ENCODE measurements at places on chromosomes 4 and X.

- H3K4me1 ChIP-seq, result no peaks in the 10 kb centered on the region
- no peak overlapping the region for H3K4me3 ChIP-seq
- peaks cover 30% of the 10 kb centered on the region for H3K27me3 ChIP-seq
- DNase-seq, result no peak
These were observed 56.8 kb downstream of the LGI2 start for GRCh38 chr4:24973747-24974601.

- H3K4me1 ChIP-seq, result peaks cover 18% of the 10 kb centered on the region
- peaks cover 4% of the 10 kb centered on the region for H3K27me3 ChIP-seq
These were observed 2.2 kb downstream of the SPP1 start for GRCh38 chr4:87977521-87978278.

DNA sequence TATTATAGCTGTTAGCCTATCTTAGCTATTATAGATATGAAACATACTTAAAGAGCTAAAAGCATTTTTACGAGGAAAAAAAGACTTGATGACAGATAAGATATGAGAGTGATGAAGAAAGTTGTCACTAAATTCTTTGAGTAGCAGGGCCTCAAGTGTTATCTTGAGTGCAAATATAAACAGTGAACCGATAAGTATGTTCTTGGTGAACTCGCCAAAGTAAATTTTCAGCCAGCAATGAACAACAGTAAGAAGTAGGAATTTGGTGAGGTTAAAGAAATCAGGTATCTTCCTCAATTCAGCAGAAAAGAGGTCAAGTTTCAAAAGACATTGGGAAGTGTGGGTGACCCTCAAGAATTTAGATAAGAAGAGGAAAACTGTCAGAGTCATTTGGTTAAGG is 471.8 kb upstream of the FTHL17 start:
- DNase-seq, result no peak
- peaks cover 5% of the 10 kb centered on the region for H3K4me1 ChIP-seq
- H3K27me3 ChIP-seq, result no peaks in the 10 kb centered on the region
- peak overlapping the region; percentile 61 for H3K27ac ChIP-seq
- H3K36me3 ChIP-seq, result peaks cover 3% of the 10 kb centered on the region
- no peak overlapping the region for H3K4me3 ChIP-seq

GRCh38 chr4:83219344-83220331 is 65.0 kb downstream of the COQ2 start:
- H3K36me3 ChIP-seq, result no peaks in the 10 kb centered on the region
- no peak overlapping the region for H3K4me3 ChIP-seq
- no peaks in the 10 kb centered on the region for H3K27me3 ChIP-seq
- DNase-seq, result no peak

DNA sequence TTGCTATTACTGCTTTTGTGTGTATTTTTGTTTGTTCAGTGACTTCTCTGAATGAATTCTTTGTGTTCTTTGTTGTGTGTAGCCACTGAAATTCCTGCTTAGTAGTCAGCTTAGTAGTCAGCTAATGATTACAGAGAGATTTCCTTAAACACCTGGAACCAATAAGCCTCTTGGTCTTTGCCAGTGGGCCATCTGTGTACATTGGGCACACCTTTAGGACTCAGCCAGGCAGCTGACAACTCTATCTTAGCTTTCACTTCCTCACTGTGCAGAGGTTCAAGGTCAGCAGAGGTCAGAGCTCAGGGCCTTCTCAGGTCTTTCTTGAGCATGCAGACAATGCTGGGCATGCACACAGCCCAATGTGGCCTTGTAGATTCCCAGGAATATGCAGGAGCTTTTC is 59.3 kb downstream of the RWDD4 start:
- H3K36me3 ChIP-seq, result peaks cover under 1% of the 10 kb centered on the region
- no peak for DNase-seq
- no peak overlapping the region for H3K4me3 ChIP-seq

DNA sequence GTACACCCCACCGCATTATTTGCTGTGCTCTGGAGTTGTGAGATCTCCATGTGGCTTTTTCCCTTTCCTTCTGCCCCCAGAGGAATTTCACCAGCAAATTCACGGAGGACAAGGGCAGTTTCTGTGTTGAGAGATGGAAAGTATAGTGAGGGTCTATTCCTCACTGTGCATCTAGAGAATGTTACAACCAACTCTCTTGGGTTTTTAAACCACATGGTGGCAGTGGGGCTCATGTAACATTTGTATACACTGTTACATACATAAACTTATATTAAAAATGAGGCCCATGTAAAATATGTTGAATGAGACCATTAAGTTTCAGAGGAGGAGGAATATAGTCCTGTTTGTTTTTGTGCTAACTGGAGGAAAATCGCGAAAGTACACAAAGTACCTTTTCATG is 909 bp upstream of the PRKG2 start:
- no peak overlapping the region for H3K27ac ChIP-seq
- H3K4me1 ChIP-seq, result peaks cover 10% of the 10 kb centered on the region
- H3K36me3 ChIP-seq, result no peaks in the 10 kb centered on the region
- DNase-seq, result no peak

DNA sequence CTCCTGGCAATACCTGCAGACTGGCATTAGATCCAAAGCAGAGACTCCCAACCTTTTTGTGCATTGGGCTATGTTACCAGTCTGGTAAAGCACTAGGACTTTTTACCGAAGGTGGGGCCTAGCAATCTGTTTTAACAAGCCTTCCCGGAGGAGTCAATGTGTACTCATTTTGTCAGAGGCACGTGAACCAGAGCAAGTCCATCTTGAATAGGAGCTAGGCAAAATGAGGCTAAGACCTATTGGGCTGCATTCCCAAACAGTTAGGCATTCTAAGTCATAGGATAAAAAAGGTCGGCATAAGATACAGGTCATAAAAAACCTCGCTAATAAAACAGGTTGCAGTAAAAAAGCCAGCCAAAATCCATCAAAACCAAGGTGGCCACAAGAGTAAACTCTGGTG is 22.3 kb downstream of the ADGRA3 start:
- H3K4me3 ChIP-seq, result no peak overlapping the region
- peaks cover 13% of the 10 kb centered on the region for H3K4me1 ChIP-seq
- H3K27ac ChIP-seq, result no peak overlapping the region
- DNase-seq, result no peak
- no peaks in the 10 kb centered on the region for H3K27me3 ChIP-seq

DNA sequence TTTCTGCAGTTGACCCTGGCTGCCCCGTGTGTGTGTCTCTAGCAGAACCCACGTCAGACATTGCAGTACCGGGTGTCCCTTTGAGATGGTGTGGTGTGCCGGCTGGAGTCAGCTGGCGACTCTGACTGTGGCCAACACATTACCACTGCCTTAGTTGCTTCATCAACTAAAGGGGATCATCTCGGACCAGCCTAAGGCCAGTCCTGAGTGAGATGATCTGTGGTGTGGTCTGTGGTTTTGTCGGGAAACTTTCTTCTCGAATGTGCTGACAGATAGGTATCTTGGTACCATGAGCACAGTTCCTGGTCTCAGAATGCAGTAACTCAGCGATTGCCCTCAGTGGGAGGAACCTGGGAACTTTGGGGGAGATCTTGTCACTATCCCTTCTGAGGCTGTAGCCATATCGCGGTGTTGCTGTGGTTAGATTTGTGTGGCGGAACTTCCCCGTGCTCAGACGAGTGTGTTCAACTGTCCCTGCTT is 15.8 kb downstream of the TBC1D14 start:
- DNase-seq, result no peak
- H3K27ac ChIP-seq, result no peak overlapping the region
- peaks cover 23% of the 10 kb centered on the region for H3K36me3 ChIP-seq
- H3K27me3 ChIP-seq, result no peaks in the 10 kb centered on the region
- H3K4me1 ChIP-seq, result peaks cover 39% of the 10 kb centered on the region

DNA sequence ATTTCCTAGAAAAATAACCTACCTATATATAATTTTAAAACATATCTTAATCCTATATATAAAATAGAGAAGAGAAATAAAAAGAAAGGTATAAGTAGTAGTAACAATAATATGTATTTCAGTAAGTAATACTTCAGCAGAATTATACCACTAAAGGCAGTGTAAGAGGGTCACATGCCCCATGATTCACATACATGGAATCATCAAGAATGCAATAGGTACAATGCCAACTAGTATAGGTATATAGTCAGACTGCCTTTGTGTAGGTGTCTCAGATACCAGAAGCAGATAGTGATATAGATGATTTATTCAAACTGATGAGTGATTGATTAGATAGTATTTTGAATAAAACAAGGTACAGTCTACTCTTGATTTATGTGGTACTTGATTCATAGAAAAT is 9.4 kb downstream of the AIMP1 start:
- H3K27me3 ChIP-seq, result no peaks in the 10 kb centered on the region
- peaks cover 20% of the 10 kb centered on the region for H3K36me3 ChIP-seq
- DNase-seq, result no peak
- peaks cover 4% of the 10 kb centered on the region for H3K4me1 ChIP-seq
- no peak overlapping the region for H3K27ac ChIP-seq
- H3K4me3 ChIP-seq, result no peak overlapping the region

DNA sequence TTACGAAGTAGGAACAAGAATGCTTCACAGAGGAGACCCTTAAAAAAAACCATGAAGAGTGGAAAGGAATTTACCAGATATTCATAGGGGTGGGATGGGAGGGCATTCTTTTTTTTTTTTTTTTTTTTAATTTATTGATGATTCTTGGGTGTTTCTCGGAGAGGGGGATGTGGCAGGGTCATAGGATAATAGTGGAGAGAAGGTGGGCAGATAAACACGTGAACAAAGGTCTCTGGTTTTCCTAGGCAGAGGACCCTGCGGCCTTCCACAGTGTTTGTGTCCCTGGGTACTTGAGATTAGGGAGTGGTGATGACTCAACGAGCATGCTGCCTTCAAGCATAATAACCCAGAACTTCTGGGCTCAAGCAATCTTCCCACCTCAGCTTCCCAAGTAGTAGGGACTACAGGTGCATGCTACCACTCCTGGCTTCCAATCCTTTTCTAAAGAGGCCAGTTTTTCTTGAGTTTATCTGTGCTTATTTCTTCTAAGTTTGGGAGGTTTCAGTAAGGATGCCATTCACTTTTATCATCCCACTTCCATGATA is 65.9 kb upstream of the OGT start:
- peaks cover 21% of the 10 kb centered on the region for H3K36me3 ChIP-seq
- H3K4me1 ChIP-seq, result peaks cover 3% of the 10 kb centered on the region
- H3K27ac ChIP-seq, result no peak overlapping the region
- H3K27me3 ChIP-seq, result no peaks in the 10 kb centered on the region

- peaks cover 4% of the 10 kb centered on the region for H3K4me1 ChIP-seq
- no peak for DNase-seq
- no peak overlapping the region for H3K4me3 ChIP-seq
- H3K36me3 ChIP-seq, result no peaks in the 10 kb centered on the region
These were observed 313.9 kb upstream of the NWD2 start for GRCh38 chr4:36930562-36931111.

GRCh38 chr4:1562771-1563170 is 121.3 kb downstream of the FAM53A start:
- DNase-seq, result no peak

- H3K36me3 ChIP-seq, result no peaks in the 10 kb centered on the region
- H3K4me3 ChIP-seq, result no peak overlapping the region
- no peak for DNase-seq
- H3K4me1 ChIP-seq, result no peaks in the 10 kb centered on the region
These were observed 286.4 kb downstream of the PRDM5 start for GRCh38 chr4:120636120-120636630.

GRCh38 chr4:89336818-89337420 is 29.3 kb upstream of the GPRIN3 start:
- H3K27ac ChIP-seq, result no peak overlapping the region
- H3K27me3 ChIP-seq, result peaks cover 7% of the 10 kb centered on the region
- no peaks in the 10 kb centered on the region for H3K36me3 ChIP-seq
- no peak for DNase-seq

- no peaks in the 10 kb centered on the region for H3K27me3 ChIP-seq
- no peak for DNase-seq
- H3K4me3 ChIP-seq, result no peak overlapping the region
- H3K36me3 ChIP-seq, result no peaks in the 10 kb centered on the region
- peaks cover 10% of the 10 kb centered on the region for H3K4me1 ChIP-seq
These were observed 9.4 kb downstream of the FHIP1A start for GRCh38 chr4:151418385-151418784.

DNA sequence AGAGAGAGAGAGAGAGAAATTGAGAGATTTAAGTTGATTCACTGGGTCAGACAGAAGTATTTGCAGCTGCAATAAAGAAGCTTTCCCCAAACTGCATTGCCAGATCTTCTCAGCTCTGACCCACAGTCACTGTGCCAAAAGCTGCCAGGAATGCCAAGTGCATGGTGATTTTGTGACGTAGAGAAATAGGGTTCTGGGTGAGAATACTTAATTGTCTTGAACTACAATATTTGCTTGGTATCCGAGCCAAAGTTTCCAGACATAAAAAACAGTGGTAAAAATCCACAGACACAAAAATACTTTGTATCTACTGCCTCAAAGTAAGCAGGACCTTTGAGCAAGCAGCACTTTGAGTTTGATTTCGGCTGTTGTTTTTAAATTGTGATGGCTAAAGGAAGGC is 331.1 kb downstream of the GRID2 start:
- peaks cover 7% of the 10 kb centered on the region for H3K4me1 ChIP-seq
- no peak overlapping the region for H3K4me3 ChIP-seq
- H3K27me3 ChIP-seq, result no peaks in the 10 kb centered on the region

- H3K36me3 ChIP-seq, result no peaks in the 10 kb centered on the region
- H3K27me3 ChIP-seq, result no peaks in the 10 kb centered on the region
- no peak overlapping the region for H3K4me3 ChIP-seq
- H3K27ac ChIP-seq, result no peak overlapping the region
- no peaks in the 10 kb centered on the region for H3K4me1 ChIP-seq
These were observed 700.7 kb downstream of the PCDH18 start for GRCh38 chr4:136831553-136831952.

DNA sequence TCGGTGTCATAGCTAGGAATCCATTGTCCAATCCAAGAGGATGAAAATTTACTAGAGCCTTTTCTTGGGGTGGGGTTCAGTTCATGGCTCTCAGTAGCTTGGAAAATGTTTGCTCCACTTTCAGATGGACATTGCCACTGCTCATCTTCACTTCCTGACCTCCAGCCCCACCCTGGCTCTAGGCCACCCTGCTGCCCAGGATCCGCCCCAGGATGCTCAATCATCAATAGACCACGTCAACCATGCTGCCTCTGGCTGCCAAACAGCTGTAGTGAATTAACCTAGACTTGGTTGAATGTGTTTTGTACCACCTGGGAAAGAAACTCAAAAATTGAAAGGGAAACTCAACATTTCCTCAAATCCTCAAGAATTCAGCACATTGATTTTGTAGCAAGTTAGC is 37.2 kb upstream of the HSD17B10 start:
- DNase-seq, result no peak
- H3K36me3 ChIP-seq, result no peaks in the 10 kb centered on the region
- no peaks in the 10 kb centered on the region for H3K4me1 ChIP-seq
- H3K4me3 ChIP-seq, result no peak overlapping the region

DNA sequence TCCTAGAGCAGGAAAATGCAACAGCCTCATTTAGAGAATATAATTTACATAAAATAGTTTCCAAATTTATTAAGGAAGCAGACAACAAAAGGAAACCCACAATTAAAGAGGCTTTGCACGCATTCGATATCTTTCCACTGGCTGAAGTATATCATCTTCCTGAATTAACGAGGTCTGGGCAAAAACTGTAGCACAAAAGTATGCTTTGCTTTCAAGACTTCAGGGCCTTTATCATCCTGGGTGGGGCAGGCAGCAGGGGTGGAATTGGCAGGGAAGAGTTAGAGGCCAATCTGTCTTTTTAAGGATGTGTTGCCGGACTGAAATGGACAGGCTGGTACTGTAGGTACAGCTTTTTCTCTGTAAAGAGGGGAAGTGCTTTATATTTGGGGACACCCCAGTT is 17.0 kb upstream of the STX18 start:
- no peak overlapping the region for H3K27ac ChIP-seq
- no peak for DNase-seq
- H3K36me3 ChIP-seq, result peaks cover 17% of the 10 kb centered on the region
- no peak overlapping the region for H3K4me3 ChIP-seq
